ENCODE measurements at places on chromosomes 11 and 22. TPM values are rescaled to one million over a fixed set of nuclear protein-coding genes. Genes with fewer than 3 reads are reported as not detected.

- no peak for DNase-seq
These were observed 160.1 kb downstream of the RAB38 start for GRCh38 chr11:88015170-88015569.

- DNase-seq = no peak
These were observed 6.3 kb upstream of the ZC3H12C start for GRCh38 chr11:110086892-110087309.

DNA sequence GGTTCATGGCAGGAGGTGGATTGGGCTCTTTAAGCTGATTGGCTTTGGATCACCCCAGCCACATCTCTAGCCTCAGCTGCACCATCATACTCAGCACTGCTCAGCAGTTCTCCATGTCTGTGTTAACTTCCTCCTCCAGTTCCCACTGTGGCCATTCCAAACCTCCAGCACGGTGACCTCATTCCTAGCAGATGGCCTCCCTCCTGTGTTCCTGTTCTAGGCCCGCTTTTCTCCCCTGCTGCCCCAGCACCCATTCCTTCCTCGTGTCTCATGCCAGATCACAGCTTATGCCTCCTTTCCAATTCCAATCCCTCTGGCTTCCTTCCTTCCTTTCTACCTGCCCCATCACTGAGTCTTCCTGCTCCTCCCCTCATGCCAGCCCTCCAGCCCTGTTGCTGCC, 96.1 kb downstream of the MICAL2 start:
- no peak for DNase-seq

- no peak for DNase-seq
These were observed 8.0 kb upstream of the MMP10 start for GRCh38 chr11:102788334-102788995.

DNA sequence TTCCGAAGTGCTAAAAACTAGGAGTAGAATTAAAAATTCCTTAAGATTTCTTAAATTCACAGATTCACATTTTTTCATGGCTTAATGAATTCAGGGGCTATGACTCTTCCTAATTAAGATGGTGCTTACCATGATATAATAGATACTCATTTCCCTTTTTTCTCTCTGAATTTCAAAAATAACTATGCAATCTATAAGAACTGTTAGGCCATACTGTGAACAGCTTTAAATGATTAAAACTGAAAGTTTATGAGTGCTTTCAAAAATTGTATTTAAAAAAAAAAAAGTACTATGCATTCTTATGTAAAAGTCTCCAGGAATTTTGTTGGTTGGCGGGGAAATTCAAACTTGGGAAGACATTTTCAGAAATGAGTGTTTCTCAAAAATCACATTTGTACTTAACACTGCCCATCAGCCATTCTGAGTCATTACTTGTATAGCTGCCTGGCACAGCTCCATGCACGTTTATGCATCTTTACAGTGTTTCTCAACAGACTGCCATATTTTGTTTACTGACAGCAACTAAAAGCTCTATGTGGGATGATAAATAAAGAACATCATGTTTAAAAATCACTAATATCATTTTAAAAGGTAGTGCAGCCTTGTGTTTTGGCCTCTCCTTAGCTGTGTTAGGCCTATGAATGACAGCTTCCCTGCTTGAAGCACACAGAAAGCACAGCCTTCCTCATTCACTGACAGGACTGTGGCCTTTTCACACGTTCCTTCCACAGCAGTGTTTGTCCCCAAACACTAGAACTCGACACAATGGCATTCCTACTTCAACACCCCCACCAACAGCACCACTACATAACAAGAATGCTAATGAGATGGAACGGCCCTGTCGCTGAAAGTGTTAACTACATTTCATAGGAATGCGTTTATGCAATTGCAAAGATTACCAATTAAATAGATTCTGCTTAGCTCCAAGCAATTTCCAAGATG, 131.4 kb downstream of the DCDC1 start:
- no peak for DNase-seq

The BIK gene
- total RNA-seq = 1.7 TPM

The SLC22A6 gene
- total RNA-seq = not detected

The CXCR5 gene
- total RNA-seq = not detected
